ENCODE measurements at places on chromosomes 3 and 15. TPM values are rescaled to one million over a fixed set of nuclear protein-coding genes. Genes with fewer than 3 reads are reported as not detected.

Gene PLSCR5
- not detected for total RNA-seq

Gene PCOLCE2
- 255 TPM for total RNA-seq

Gene KBTBD13
- not detected for total RNA-seq

Gene SLC51A
- total RNA-seq, result 1.3 TPM

Gene BFSP2
- not detected for total RNA-seq

Gene DZIP1L
- total RNA-seq, result 13.7 TPM

Gene RYR3
- total RNA-seq, result 0.48 TPM

Gene STRC
- 0.10 TPM for total RNA-seq

Gene MINAR1
- total RNA-seq, result 0.45 TPM

Gene MCF2L2
- 0.16 TPM for total RNA-seq

Gene FOXB1
- not detected for total RNA-seq

Gene KLHDC8B
- total RNA-seq, result 53.5 TPM

Gene SLC28A2
- total RNA-seq, result not detected

Gene C3orf49
- not detected for total RNA-seq

DNA sequence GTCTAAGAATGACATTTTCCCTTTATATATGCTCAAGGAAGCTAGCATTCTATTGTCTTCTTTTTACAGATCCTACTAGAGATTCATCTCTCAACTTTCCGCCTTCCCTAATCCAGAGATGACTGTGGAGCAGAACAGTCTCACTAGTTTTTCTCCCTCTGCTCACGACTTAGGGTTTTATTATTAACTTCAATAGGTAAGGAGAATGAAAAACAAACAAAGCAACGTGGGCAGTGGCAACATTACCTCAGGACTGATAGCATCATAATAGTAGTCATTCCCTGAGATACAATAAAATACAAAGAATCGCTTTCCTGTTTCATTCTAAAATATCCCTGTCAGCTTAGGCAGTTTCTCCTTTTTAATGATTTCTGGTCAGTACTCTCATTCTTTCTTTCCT lies 154.3 kb upstream of the PLAAT1 start:
- no peak for DNase-seq

DNA sequence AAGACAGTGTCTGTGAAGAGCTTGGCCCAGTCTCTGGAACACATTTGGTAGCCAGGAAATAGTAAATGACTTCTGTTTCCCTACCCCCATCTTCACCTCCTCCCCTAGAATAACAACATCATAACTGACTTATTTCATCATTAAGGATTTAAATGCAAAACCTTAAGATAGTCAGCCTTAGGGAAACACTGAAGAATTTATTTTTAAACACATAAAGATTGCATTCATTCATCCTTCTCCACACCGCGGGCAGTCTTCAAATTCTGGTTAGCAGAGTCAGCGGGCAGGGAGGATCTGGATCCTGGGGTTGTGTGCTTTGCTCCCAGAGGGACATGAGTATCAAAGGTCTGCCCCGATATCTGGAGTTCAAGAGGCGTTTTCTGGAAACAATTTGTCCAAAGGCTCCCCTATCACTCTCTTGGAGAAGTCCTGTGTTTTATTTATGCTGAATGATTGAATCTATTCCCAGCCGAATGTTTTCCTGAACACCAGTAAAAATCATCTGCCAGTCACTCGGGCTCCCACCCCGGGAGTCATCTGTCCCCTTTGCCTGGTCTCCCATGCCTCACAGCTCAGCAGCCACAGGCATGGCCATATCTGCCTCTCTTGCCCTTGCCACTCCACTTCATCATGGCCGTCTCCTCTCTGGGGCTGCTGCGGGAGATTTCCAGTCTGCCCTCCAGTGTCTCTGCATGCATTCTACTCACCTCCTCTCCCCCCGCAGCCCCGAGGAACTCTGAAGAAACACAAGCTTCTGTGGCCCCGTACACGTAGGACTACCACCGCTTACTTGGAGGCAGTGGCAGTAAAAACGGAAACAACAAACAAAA lies 234.7 kb upstream of the CTDSPL start:
- DNase-seq, result no peak

GRCh38 chr3:64813326-64813725 lies 125.5 kb upstream of the ADAMTS9 start:
- no peak for DNase-seq

DNA sequence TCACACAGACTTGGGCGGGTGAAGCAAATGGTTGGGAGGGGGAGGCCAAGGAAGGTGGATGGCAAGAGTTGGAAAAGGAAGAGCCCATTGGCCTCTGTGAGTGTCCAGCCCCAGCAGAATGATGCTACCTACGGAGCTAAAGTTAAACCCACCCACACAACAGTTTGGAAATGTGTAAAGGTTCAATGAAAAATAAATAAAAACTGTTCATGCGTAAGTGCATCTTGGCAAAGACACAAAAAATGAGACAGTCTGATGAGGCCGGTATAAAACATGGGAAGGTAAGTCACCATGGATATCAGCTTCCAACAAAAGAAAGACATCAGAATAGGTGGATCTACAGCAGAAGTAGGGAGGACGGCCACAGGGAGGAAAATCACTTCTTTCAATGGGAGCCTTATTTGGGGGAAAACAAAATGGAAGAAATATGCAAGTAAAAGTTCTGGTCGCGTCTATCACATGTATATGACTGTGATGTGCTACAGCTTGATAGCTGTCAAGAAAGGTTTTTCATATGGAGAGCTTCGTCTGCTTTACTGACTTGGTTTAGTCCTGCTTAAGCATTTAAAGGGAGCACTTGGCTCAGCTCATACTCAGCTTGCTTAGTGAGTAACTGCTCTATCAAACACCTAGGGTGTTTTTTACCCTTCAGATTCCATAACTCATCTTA lies 82.8 kb downstream of the TIGIT start:
- DNase-seq, result no peak

- DNase-seq, result peak; percentile 88
These were observed 3.8 kb downstream of the HEG1 start for GRCh38 chr3:125051715-125052581.

DNA sequence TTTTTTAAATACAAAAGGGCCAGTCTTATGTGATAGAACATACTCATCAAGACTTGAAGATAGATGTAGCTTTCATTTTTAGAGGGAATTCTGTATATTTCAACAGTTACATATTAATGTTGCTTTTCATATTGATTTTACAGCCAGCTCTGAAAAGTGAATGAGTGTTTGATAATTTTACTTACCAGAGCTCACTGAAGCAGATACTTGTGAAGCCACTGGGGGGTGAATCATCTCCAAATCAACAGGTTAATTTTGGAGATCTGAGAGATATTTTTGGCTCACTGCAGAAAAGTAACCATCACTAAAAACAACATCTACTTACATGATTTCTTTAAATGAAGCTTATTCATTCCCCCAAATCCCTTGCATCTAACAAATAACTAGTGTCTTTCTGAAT lies 24.7 kb downstream of the TNFAIP8L3 start:
- DNase-seq, result no peak

- no peak for DNase-seq
These were observed 396.0 kb downstream of the FHIT start for GRCh38 chr3:60855250-60855649.

GRCh38 chr3:171397089-171397488 lies 63.1 kb downstream of the TNIK start:
- DNase-seq, result no peak

GRCh38 chr3:78986416-78987101 lies 781.2 kb downstream of the ROBO1 start:
- DNase-seq, result no peak

DNA sequence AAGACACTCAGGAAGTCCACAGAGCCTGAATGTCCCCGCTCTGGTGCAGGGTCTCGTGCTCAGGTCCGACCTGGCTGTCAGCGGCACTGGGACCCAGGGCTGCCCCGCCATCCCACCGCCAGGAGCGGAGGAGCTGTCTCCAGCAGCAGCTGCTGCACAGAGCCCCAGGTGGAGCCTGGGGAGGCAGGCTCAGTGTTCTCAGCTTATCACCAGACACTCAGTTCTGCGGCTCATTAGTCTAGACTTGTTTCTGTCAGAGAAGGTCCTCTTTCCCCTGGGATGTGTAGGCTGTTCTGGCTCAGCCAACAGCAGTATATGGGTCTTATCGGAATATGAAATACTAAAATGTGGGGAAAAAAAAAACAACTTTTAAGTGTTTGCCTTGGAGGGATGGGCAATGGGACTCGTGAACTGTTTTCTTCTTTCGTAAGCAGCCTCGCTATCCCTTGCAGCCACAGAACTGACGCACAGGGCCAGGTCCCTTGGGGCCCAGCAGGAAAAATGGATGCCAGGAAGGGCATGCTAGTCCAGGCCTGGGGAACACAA lies 75.9 kb downstream of the KLF13 start:
- no peak for DNase-seq

GRCh38 chr15:51263116-51263515 lies 75.3 kb downstream of the CYP19A1 start:
- no peak for DNase-seq

DNA sequence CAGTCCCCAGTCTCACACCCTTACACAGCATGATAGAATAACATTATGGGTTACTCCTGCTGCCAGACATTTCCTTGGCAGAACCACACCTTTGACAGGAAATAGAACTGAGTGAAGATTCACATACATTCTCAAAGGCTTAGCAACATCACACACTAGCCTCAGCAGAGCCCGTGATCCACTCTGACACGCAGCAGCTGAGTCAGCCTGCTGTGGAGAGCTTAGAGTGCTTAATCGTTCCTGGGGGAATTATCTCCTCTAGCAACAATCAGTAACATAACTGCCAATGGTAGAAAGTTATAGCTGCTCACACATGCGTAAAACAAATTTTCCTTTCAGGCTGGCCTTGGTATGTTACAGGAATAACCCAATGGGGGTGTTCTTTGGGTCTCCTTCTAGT lies 382.1 kb downstream of the GAP43 start:
- no peak for DNase-seq

- no peak for DNase-seq
These were observed 43.1 kb downstream of the DAPK2 start for GRCh38 chr15:64003182-64003581.

DNA sequence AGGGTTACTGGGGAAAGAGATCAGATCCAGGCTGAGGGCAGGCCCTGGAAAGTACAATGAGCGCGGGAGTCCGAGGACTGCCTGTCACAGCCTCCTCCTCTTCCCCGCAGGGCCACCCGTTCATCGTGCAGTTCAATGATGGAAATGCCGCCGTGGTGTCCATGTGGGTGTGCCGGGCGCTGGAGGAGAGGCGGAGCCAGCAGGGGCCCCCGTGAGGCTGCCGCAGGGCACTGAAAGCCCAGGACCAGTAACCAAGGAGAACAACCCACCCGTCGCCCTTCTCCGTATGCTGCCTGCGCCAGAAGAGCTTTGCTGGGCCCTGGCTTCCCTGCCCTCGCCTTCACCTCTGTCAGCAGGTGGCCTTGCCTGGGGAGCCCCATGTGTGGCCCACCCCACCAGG lies 18.8 kb upstream of the SKOR1 start:
- peak; percentile 67 for DNase-seq

- DNase-seq, result no peak
These were observed 2.0 kb downstream of the IFRD2 start for GRCh38 chr3:50290161-50290641.

DNA sequence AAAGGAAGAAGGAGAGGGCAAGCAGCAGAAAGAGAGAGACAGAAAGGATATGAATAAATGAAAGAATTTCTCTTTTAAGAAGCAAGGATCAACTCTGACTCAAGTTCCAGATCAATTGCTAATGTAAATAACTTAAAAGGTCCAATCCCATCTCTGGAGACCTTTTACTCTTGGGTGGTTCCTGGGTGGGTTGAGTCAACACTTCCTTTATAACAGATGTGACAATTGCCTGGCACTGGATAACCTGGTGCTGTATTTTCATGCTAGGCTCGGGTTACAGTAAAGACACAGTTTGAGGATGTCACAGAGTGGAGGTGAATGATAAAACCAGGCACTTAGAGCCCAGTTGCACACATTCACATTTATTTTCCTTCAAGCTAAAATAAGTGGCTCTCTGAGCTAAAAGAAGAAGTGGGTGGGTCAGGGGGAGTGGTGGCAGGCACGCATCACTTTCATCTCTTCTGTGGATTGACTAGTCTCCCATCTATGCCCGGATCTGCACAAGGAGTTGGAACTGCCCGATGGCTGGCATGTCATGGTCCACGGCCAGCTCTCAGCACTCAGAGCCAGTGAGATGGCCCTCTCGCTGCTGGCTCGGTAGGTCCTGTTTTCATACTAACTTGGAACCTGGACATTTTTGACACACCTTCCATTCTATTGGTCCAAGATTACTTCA lies 465.8 kb downstream of the FOXP1 start:
- DNase-seq, result no peak

GRCh38 chr15:71082803-71083202 lies 32.5 kb upstream of the THSD4 start:
- DNase-seq, result no peak

DNA sequence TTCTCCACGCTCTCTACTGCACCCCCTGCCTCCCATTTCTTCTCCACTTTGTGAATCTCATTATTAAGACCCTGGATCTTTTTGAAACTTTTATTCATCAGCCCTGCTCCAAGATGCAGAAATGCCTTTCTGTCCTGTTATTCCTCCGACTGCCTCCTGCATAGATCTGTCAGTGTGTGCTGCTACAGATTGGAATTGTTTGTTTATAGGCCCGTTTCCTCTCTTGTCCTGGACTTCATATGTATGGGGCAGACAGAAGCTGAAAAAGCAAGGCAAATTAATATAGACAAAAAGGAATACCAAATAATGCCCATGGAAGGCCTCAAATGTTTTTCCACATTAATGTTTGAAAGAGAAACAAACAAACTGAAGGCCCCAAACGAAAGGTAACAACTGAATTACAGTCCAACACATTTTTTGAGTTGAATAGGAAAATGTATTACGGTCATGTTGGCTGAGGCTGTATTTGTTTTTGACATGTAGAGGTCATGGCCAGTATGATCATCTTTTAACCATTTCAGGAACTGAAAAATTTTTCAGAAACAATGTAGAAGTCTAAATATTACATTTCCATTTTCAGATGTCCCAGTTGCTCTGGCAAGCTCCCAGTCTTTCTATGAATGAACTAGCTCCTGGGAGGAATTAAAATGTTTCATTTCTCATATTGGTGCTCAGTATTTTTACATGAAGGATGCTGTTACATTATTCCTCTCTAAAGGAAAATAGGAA lies 8.8 kb downstream of the CHST2 start:
- no peak for DNase-seq

GRCh38 chr3:115169808-115170207 lies 22.7 kb upstream of the ZBTB20 start:
- DNase-seq, result no peak

GRCh38 chr3:114147251-114147650 lies 31.6 kb downstream of the DRD3 start:
- no peak for DNase-seq

- DNase-seq, result no peak
These were observed 56.5 kb downstream of the CLDN1 start for GRCh38 chr3:190265796-190266195.

GRCh38 chr15:89198196-89198595 lies 23.2 kb downstream of the RLBP1 start:
- DNase-seq, result no peak

- no peak for DNase-seq
These were observed 30.5 kb upstream of the APH1B start for GRCh38 chr15:63246691-63247469.

GRCh38 chr3:101690972-101691371 lies 4.5 kb upstream of the RPL24 start:
- no peak for DNase-seq

DNA sequence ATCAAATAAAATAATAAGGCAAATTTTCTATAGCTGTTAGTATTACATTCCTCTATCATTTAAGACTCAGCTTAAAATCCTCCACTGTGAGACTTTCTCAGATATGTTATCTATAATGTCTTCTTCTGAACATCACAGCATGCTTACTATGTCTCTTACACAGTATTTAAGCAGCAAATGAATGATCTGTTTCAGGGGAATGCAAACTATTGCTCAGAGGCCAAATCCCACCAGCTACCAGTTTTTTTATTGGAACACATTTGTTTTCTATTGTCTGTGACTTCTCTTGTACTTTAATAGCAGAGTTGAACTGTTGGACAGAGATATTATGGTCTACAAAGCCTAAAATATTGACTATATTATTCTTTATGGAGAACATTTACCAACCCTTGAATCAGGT lies 59.6 kb downstream of the C3orf38 start:
- no peak for DNase-seq

Data from mesenteric fat pad (tissue), 1 donor.